Mesothelial cell of epicardium (in vitro differentiated cells): ENCODE measurements at places on chromosomes 13 and 19. TPM values are rescaled to one million over a fixed set of nuclear protein-coding genes. Genes with fewer than 3 reads are reported as not detected.

The PROZ gene
- total RNA-seq: not detected in 3 replicates

The ERICH6B gene
- not detected in 3 replicates for total RNA-seq

The TMEM145 gene
- total RNA-seq: 0.25 to 0.92 TPM (median 0.42 TPM) in 3 replicates

The PLIN5 gene
- total RNA-seq: 0.27 to 0.45 TPM (median 0.38 TPM) in 3 replicates

The ZIK1 gene
- total RNA-seq: 15.4 to 17.1 TPM (median 16.7 TPM) in 3 replicates

The KLHL1 gene
- 0.05 TPM in 1 of 3 replicates, not detected in the others for total RNA-seq

The EVI5L gene
- 18.5 to 21.7 TPM (median 19.5 TPM) in 3 replicates for total RNA-seq

The C1QTNF9 gene
- not detected in 3 replicates for total RNA-seq

The HIPK4 gene
- 0.20 to 0.32 TPM (median 0.31 TPM) in 3 replicates for total RNA-seq

The CCDC9 gene
- total RNA-seq: 45.6 to 49.2 TPM (median 46.8 TPM) in 3 replicates

The CACNA1A gene
- 0.89 to 1.2 TPM (median 1.0 TPM) in 3 replicates for total RNA-seq

The PNMA8A gene
- 25.8 to 27.4 TPM (median 25.9 TPM) in 3 replicates for total RNA-seq

DNA sequence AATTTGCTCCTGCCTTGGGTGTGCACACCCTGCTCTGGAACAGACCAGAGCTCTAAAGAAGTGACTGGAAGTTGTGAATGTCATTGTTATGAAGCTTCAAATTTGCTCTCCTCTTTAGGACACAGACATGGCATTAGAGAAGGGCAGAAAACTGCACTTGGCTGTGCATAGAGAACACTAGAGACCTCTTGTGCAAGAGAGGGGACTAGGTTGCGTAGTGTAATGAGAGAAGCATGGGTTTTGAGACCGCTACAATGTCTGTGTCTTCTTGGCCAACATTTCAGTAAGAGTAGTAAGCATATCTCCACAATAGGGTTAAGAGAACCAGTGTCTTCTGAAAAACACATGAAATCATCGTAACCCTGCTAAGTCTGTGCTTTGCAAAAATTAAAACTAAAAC lies 423.3 kb downstream of the SPRY2 start:
- no peak for DNase-seq

GRCh38 chr19:33580026-33580644 lies 41.6 kb upstream of the CHST8 start:
- no peak for DNase-seq

DNA sequence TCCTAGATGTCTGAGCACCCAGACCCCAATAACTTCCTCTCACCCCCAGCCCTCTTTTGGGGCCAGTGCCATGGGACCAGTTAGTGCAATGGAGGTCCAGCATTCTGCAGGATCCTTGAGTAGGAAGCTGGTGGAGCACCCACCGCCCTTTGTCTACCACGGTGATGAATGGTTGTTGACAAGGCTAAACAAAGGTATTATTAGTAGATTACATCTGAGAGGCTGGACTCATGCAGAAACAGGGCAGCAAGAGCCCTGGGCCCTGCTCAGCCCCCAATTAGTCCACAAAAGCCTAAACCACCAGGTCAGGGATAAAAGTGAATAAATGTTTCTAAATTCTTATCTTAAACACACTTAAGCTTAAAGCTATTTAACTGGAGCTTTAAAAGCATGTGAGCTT lies 196.5 kb upstream of the TSHZ3 start:
- no peak for DNase-seq

GRCh38 chr13:39253774-39254173 lies 215.5 kb downstream of the NHLRC3 start:
- DNase-seq: no peak

DNA sequence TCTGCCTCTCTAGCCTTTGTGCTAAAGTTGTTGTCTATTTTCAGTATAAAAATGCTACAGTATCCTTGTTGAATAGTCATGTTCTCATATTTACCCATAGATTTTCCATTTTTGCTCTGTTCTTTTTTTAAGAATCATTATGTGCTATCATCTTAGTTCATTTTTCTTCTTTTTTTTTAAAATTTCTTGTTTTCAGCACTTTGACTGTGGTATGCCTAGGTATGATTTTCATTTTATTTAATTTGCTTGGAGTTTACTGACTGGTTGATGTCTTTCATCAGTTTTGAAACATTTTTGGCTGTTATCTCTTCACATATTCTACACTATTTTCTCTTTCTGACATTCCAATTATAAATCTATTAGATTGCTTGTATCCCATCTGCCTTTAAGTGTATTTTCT lies 192.9 kb downstream of the PDS5B start:
- DNase-seq: no peak

GRCh38 chr13:95559100-95559499 lies 6.6 kb downstream of the CLDN10 start:
- no peak for DNase-seq
